ENCODE measurements at places on chromosomes 5 and 9. TPM values are rescaled to one million over a fixed set of nuclear protein-coding genes. Genes with fewer than 3 reads are reported as not detected.

The DMRTA1 gene
- total RNA-seq, result 0.52 TPM

The NR2F1-AS1 gene
- 2.7 TPM for total RNA-seq

The GRXCR2 gene
- not detected for total RNA-seq

The PCDHA1 gene
- total RNA-seq, result 0.14 TPM

The CRAT gene
- 24.9 TPM for total RNA-seq

The GRIA1 gene
- not detected for total RNA-seq

The SMIM32 gene
- total RNA-seq, result not detected

The ZNF879 gene
- 0.48 TPM for total RNA-seq

The TEX48 gene
- not detected for total RNA-seq

The PRR16 gene
- 0.05 TPM for total RNA-seq

The TMEM252 gene
- not detected for total RNA-seq

The OTP gene
- total RNA-seq, result 0.09 TPM

The SNCAIP gene
- 0.05 TPM for total RNA-seq

The CBY3 gene
- not detected for total RNA-seq

The ACO1 gene
- total RNA-seq, result 27.7 TPM

The HAPLN1 gene
- not detected for total RNA-seq

The DBH gene
- not detected for total RNA-seq

The PCDHGB4 gene
- 0.81 TPM for total RNA-seq

The PGM5 gene
- not detected for total RNA-seq

The ORM1 gene
- not detected for total RNA-seq

The CDKN2B gene
- not detected for total RNA-seq

The SEMA4D gene
- total RNA-seq, result 4.3 TPM

The TUSC1 gene
- total RNA-seq, result 7.0 TPM

The QRFP gene
- total RNA-seq, result not detected

The CCNI2 gene
- total RNA-seq, result 0.07 TPM

The AGXT2 gene
- total RNA-seq, result not detected

The DMRT1 gene
- total RNA-seq, result not detected

The GFI1B gene
- 0.09 TPM for total RNA-seq

The ENTREP1 gene
- 0.74 TPM for total RNA-seq

The SLC46A2 gene
- total RNA-seq, result not detected

The MYMK gene
- not detected for total RNA-seq

The RANBP3L gene
- not detected for total RNA-seq

The MSMP gene
- total RNA-seq, result 0.15 TPM

The LARP1 gene
- 143 TPM for total RNA-seq

The LYSMD3 gene
- 10.7 TPM for total RNA-seq

The CDHR2 gene
- total RNA-seq, result 0.06 TPM

Data from A549 treated with AZD2906 at 1 μM for 4 hours (cell line).